ENCODE measurements at places on chromosomes 5 and 9. TPM values are rescaled to one million over a fixed set of nuclear protein-coding genes. Genes with fewer than 3 reads are reported as not detected.

GRCh38 chr9:75164573-75164972, 76.3 kb downstream of the OSTF1 start:
- DNase-seq, result no peak

The TUSC1 gene
- 20.8 TPM for total RNA-seq

The MYOZ3 gene
- 2.2 TPM for total RNA-seq

The PRSS3 gene
- total RNA-seq, result 5.7 TPM

The SPATA31A3 gene
- total RNA-seq, result not detected
